Smooth muscle cell of the umbilical artery (primary cell): ENCODE measurements at places on chromosomes 6 and 20. TPM values are rescaled to one million over a fixed set of nuclear protein-coding genes. Genes with fewer than 3 reads are reported as not detected.

Gene KCTD20
- total RNA-seq, result 63.5 and 114 TPM in 2 replicates

Gene OR2H2
- total RNA-seq, result not detected in 2 replicates

Gene MCCD1
- not detected in 2 replicates for total RNA-seq

Gene DCBLD1
- 85.2 and 107 TPM in 2 replicates for total RNA-seq
